ENCODE measurements at places on chromosomes 2 and 18.
A peak's percentile ranks its signal among the peaks of the same experiment; 100 is the strongest.

- DNase-seq = no peak
Observed at GRCh38 chr2:41941831-41942230, 106.0 kb upstream of the PKDCC start.

- peak; percentile 90 for DNase-seq
Observed at GRCh38 chr18:8610459-8610851, 1.2 kb downstream of the RAB12 start.

DNA sequence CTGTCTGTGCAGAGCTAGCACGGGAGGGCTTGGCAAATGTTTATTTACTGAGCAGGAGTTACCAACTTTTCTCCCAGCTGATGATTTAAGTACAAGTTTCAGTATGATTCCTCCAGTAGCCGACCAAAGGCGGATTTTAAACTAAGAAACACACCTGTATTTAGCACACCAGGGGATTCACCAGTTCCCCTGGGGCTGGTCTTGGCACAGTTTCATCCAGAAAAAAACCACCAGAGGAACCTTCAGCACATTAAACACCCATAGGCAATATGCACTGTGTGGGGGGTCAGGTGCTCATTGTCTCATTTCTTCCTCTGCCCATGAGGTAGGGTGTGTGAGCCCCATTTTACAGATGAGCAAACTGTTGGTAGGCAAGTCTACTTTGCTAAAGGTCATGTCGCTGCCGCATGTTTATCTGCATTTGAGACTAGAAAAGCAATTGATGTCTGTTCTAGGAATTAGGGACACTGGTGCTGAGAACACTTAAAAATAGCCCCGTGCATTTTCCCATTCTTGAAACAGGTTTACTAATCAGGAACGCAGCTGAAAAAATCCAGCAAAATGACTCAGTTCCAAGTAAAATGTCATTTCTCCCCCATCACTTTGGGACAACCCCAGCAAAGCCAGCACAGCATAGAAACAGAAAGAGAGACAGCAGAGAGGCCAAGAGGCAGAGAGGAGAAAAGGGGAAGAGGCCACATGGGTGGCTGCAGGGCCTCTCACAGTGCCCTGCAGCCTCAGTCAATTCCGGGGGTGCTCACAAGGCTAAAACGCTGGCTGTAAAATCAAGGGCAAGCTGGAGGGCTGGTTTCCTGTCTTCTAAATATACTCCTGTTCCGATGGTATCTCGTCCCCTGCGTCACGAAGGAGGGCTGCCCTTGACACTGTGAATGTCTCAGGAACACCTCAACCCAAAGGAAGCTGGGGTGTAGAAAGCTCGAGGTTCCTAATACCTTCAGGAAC, 166.8 kb upstream of the ID2 start:
- peak; percentile 93 for DNase-seq

DNA sequence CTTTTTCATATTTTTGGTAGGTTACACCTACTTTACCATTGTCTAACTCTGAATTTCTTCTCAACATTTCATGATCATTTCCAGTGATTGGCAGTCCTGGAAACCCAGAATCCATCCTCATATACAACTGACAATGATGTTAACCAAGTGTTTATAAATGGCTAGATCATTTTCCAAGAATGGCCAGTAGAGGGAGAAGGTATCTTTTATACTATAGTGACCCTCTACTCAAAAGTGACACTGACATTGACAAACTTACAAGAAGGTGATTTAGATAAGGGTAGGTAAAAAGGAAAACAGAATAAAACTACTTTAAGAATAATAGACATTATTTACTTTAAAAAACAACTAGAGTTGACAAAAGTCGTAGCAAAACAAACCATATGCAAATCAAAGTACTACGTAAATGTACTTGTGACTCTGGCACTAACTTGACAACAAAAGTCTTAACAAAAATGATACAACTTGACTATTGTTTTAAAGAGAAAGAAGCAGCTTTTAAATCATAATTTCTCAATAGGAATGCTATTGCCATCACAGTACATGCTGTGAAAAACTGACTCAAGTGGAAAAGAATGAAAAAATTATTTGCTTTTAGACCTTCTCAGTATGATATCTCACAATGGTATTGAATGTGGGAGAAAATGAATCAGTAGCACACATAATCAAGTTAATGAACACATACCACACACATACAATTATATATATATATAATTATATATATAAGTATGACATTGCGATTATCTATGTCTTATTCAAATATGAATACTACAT, 76.6 kb upstream of the GRB14 start:
- peak; percentile 2 for DNase-seq

DNA sequence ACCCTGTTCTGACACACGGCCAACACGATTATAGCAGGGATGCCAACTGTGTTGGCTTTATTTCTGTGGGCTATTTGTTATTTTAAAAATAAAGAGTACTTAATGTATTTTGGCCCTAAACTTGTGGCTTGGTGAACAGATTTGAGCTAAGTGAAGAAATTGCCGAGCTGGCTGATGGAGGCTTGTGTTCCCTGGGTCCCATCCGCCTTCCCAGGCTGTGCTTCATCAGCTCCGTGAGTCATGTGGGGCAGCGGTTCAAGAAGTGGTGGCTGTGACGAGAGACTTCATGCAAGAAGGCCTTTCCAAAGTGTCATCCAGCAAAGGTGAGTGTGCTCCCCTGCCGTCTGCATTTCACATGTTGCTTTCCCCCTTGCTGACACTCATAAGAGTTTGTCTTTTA, 73.6 kb upstream of the NCK2 start:
- DNase-seq = no peak

GRCh38 chr18:8726963-8727705, 21.8 kb downstream of the MTCL1 start:
- DNase-seq = no peak

- DNase-seq = no peak
Observed at GRCh38 chr2:98833172-98833916, 102.4 kb upstream of the MGAT4A start.

DNA sequence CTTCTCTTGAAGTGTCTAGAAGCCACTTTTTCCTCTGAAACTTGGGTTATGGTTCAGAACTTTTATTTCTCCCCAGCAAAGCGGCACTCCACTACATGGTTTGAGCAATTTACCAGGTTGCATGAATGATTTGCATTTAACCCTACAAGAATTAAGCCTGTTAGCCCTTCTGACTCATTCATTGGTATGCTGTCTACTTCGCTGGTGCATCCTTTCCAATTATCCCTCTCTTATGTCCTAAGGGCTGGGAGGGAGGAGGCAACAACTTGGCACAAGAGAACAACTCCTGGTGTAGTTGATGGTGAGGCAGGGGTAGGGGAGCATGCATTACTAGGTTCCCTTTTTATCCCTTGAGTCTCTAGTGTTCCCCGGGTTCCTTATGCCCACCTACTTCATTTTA, 293.4 kb upstream of the MEX3C start:
- no peak for DNase-seq

- peak; percentile 67 for DNase-seq
Observed at GRCh38 chr18:56575819-56576663, 62.4 kb downstream of the TXNL1 start.

- no peak for DNase-seq
Observed at GRCh38 chr2:130791617-130791939, 36.2 kb downstream of the AMER3 start.

DNA sequence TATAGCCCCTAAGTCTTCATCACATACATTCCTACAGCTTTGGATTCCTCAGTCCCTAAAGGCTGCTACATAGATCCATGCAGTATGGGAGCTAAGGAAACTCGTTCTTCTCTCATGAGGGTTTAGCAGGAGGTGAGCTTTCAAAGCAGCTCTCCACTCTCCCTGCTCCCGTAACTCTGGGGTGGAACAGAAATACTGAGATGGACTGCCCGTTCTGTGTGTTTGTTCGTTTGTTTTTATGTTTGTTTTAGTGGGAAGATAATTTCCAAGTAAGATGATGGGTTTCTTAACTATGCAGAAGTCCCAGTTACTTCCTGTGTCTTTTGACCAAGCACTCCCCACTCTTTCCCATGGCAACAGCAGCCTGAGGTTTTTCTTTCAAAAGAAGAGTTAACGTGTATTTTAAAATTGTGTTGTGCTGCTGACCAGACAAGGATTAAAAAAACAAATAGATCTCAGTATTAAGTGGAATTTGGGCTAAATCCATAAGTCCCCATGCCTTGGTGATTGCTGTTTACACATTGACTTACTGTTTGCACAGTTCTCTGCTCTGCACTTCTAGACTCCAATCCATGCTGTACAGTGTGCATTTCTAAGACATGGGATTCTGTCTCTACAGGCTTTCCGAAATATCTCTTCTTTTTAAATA, 156.4 kb upstream of the SH3BP4 start:
- no peak for DNase-seq

DNA sequence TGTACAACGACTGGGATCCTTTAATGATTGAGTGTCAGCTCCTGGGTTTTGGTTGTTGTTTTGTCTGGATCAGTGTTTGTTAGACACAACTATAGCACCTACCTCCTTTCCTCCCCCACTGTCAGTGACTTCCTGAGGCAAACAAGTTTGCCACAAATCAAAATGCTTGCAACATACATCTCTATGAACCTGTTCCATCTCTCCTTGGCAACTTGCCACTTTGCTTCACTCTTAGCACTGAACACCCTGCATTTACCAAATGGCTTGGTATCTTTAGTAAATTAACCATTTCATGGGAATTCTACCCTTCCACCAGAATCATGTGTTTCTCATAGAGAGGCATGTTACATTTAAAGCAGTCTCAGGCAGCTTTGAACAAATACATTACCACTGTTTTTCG, 301.1 kb upstream of the TANK start:
- no peak for DNase-seq

DNA sequence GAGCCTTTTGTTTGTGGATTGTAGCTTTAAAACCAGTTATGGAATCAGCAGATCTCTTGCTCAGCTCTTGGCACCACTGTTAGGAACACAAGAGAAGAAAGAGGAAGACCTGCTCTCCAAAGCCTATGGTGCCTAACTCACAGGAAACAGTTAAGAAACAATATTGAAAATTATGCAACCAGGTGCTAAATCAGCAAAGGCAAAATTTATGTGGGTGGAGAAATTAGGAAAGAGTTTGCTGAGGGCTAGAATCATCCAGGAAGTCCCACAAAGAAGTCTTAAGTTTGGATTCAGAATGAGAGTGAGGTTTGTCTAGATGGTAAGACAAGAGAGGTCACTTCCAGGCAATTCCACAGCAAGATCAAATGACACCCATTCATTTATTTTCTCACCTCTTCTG, 49.4 kb downstream of the AOX1 start:
- DNase-seq = peak; percentile 85

DNA sequence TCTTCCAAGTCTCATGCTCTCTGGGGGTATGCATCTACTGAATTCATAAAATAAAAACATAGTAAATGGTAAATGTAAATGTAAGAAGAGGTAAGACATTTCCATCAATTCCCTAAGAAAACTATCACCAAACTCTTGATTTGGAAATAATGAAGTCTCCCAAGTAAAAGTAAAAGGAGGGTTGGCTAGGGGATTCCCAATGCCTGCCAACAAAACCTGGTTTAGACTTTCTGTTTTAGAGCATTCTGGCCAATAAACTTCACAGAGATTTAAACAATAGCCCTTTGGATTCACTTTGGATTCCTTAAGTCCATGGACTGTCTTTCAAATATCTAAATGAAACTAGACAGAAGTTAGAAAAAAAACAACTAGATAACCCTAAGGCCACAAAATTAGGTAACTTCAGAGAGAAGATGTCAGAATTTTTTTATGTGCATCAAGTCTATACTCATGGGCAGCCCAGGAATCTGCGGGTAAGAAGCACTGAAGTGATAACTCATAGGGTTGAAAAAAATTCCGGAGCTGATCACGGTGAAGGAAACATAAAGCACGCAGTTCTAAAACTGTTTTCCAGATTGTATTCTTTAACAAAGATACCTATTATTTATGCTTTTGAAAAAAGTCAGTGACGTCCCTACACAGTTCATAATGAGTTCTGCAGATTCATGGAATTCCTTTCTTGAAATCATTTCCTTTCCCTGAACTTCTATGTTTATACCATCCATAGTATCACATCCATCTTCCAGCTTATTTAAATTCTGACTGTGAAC, 263.6 kb downstream of the AFF3 start:
- peak; percentile 37 for DNase-seq

GRCh38 chr2:58376592-58376991, 135.5 kb upstream of the FANCL start:
- DNase-seq = no peak

DNA sequence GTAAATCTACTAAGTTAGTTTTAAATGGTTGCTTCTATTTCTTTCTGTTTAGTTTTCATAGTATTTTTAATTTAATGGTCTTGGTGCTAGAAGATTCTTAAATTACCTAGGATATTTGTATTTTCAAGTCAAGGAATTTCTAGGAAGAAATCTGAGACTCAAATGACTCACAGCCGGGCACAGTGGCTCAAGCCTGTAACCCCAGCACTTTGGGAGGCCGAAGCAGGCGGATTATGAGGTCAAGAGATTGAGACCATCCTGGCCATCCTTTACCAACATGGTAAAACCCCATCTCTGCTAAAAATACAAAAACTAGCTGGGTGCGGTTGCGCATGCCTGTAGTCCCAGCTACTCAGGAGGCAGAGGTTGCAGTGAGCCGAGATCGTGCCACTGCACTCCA, 95.5 kb downstream of the C2orf74 start:
- DNase-seq = no peak

DNA sequence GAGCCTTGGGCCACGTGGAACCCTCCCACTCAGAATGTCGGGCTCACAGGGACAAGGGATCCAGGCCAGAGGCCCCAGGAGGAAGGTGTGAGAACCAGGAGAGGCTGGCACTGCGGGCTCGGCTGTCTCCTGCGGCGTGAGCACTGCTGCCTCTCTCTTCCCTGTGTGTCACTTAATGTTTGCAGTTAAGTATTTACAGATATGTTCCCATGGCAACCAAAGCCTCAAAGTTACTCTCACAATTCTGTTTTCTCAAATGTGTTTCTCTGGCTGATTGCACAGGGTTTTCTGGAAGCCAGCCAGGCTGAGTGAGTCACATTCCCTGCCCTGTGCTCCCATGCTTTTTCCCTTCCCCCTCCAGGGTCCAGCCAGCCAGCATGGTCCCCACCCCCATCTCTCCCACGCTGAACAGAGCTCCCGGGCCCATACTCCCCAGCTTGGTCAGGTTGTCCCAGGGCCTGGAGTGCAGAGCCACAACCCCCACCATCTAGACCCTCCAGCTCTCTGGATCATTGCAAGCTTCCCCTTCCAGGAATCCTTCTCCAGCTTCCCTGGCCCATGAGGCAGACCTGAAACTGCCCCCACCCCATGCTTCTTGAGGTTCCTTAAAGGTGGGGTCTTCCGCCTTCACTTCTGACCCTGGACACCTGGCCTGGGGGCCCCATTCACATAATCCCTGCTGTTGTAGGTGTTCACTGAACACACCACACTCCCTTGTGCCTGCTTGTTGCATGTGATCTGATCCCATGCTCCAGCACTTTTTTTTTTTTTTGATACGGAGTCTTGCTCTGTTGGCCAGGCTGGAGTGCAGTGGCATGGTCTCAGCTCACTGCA, 265.9 kb downstream of the CELF4 start:
- peak; percentile 5 for DNase-seq

GRCh38 chr2:65071499-65072180, 15.4 kb downstream of the CEP68 start:
- no peak for DNase-seq

GRCh38 chr2:111072220-111072871, 48.4 kb upstream of the BCL2L11 start:
- no peak for DNase-seq

Data from inflammatory macrophage treated with lipopolysaccharide for 4 hours (primary cell).